ENCODE measurements at places on chromosomes 3 and 15.

DNA sequence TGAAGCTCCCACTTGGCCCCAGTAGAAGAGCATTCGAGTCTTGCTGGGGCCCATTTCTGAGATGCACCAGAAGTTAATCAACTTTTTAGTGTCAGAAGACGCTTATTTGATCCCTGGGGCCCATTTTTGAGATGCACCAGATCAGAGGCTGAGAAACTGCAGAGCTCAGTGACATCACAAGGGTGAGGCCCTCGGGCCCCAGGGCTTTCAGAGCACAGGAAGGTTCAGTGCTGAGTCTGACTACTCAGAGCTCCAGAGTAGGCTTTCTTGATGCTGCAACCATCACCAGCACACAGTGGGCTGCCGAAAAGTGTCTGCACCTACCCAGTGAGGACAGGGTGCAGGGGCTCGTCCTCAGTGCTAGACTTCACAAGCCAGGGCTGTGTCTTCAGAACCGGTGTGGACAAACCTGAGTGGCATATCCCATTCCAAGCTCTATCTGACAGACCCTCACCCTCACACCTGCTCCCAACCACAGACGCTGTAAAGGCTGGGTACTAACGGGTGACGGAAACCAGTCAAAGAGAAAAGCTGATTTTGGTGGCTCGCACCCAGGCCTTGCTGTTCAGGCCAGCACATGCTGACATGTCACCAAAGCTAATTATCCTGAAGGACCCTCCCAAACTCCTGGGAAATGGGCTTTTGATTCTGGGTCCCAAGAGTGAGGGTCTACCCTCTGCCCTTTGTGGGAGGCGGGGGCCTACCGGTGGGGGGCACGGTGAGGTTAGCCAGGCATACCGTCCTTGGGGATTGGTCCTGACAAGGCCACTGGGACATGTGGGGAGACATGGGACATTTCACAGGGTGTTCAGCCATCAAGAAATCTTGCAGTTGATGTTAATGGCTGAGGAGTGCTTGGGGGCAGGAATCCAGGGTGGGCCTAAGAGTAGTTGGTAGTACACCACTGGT is 83.0 kb downstream of the PDCD6IP start:
- no peak for DNase-seq

DNA sequence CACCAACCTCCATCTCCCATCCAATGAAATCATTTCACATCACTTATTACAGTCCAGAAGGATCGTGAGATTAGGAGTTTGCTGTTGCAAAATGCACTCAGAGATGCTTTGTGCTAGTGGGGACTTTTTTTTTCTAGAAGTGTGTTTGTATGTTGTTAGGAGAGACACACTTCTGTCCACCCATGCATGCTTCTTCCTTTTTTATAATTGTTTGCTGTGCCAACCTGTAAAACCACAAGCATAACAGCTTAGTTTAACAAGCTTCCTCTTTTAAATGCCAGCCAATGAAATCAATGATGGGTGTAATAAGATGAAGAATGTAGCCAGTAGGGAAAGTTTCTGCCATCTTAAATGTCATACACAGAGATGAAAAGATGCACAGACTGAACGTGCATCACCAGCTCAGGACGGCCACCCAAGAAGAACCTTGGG is 305.6 kb upstream of the STT3B start:
- no peak for DNase-seq

DNA sequence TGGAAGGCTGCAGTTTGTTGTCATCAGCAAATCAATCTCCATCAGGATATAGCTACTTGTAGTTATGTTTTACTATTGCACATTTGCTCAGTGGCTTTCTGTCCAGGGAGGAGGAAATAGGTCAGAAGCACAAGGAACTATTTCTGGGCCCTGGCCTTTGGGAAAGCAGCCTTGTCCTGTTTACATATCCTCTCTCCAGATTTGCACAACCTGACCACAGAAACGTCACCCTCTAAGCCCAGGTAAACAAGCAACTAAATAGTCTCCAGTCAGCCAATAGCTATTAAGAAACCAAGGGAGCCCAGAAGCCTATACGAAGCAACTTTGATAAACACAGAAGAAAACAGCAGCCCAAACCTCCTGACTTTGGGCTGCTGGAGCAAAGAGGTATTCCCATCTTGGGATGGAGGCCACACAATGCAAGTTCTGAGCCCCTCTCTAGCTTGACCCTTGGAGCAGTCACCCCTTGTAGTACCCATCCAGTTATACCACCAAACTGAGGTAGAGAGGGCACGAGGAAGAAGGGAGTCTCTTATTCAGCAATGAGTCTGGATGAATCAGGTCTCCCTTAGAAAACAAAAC is 2.3 kb upstream of the FEM1B start:
- DNase-seq: no peak

GRCh38 chr15:97837896-97838295 is 122.6 kb upstream of the ARRDC4 start:
- DNase-seq: no peak

- no peak for DNase-seq
These were observed 24.8 kb downstream of the VGLL4 start for GRCh38 chr3:11618904-11619303.

DNA sequence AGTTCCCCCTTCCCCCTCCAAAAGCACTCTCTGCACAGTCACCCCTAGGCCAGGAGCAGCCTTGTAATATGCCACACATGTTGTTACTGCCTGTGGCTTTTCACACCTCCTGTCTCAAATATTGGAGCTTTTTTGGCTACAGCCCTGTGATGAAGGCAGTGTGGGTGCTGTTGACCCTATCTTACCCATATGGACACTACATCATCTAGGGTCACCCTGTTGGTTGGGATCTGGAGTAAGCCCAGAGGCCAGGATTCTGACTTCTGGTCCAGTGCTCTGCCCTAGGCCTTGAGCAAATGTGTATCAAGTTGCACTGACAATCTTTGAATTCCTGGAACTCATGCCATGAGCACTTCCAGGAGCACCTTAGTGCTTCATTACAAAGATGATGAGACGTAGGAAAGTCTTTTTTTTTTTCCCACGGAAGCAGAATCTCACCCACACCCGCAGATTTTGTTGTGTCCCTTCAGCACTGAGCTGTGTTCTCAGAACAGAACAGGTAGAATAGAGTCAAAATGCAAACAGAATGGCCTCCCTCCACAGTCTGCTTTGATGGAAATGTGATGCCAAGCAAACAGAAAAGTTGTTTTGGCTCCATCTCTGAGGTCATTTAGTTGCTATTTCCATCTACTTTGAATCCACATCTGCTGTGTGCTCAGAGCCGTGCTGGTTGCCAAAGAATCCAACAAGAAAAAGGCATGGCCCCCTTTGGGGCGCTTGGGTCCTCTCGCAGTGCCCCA is 49.6 kb downstream of the SMAD3 start:
- DNase-seq: no peak

DNA sequence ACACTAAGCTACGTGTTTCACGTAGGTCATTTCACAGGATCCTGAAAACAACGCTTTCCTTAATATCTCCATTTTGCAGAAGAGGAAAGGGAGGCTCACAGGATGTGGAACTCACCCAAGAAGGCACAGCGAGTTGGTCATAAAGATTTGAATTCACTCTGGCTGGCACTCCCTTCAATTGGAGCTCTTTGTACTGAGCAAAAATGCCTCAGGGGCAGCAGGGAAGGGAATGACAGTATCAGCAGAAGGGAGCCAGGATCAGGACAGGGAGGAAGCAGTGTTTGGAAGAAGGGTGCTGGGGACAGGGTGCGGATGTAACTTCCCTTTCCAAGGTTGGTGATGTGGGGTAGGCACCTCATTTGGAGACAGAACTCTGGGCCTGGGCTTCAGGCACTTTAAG is 1.1 kb upstream of the ST6GAL1 start:
- DNase-seq: no peak

GRCh38 chr15:88049506-88049905 is 207.0 kb downstream of the NTRK3 start:
- no peak for DNase-seq

- no peak for DNase-seq
These were observed 521.2 kb downstream of the RBMS3 start for GRCh38 chr3:29802057-29802456.

DNA sequence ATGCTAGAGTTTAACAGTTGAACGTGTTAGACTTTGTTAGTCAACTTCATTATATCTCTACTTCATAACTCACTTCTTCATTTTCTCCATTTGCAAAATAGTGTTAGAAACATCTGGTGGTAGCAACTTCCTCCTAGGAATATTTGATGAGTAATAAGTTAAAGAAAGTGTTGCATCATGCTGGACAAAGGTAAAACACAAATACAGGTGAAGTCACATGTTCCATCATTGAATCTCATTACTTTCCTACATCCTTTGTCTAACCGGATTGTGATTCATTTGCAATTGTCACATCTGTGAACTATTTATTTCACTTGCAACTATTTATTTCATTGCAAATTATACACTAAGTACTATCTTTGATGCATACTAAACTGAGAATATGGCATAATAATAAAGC is 186.5 kb downstream of the TUSC7 start:
- no peak for DNase-seq

- DNase-seq: no peak
These were observed 73.3 kb upstream of the RAD18 start for GRCh38 chr3:9036404-9037131.

DNA sequence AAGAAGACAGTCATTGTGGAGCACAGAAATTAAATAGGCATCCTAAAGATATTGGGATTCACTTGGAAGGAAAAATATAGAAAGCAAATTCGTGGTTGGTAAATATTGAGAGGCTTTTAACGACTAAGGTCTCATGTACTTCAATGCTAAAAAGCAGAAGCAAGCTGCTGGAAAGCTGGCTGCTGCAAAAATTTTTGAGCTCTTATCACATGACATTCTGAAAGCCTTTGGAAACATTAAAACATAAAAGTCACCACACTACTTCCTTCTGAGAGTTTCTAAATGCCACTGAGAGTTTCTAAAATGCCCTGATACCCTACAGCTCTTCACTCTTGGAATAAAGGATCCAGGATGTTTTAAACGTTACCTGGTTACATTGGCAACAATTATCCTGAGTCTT is 39.0 kb upstream of the CBLB start:
- no peak for DNase-seq

GRCh38 chr3:52005571-52005986 is 9.9 kb upstream of the RPL29 start:
- DNase-seq: no peak

DNA sequence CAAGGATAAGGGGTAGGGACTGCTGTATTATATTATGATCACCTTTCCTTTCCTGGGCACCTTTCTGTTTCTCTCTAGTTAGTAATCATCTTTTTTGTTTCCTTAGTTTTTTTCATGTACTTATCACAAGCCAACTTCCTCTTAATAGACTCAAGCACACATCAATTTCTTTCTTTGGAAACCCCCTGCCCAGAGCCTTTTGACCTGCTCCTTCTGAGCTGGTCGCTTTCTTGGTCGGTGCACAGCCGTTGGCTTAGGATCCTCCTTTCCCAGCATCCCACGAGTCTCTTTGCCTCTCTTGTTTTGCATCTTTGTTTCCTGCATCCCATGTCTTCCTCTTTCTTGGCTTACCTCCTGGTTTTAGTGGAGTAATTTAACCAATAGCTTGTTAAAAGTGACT is 26.9 kb downstream of the GASK1A start:
- no peak for DNase-seq

GRCh38 chr15:33124279-33124678 is 70.2 kb downstream of the FMN1 start:
- DNase-seq: no peak

- DNase-seq: no peak
These were observed 63.5 kb upstream of the MFGE8 start for GRCh38 chr15:88976656-88977055.

- DNase-seq: no peak
These were observed at the start of gene SLC7A14 for GRCh38 chr3:170585937-170586310. Gene SLC7A14, minus strand, starts transcription at chr3:170586075. Its CDS starts 59,139 bp downstream, at chr3:170526936.

GRCh38 chr3:124814620-124815421 is 72.3 kb downstream of the ITGB5 start:
- no peak for DNase-seq

DNA sequence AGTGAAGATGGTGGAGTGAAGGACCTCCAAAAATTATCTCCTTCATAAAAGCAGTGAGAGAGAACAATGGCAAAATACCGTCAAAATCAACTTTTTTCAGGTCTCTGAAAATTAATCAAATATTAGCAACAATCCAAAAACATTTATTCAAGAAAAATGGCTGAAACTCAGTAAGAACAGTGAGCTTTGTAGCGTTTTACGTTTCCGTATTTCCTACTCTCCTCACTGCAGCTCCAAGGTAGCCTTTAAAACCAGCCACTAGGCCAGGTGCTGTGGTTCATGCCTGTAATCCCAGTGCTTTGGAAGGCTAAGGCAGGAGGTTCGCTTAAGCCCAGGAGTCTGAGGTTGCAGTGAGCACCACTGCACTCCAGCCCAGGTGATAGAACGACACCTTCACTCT is 38.5 kb downstream of the ATP10A start:
- DNase-seq: no peak
